ENCODE measurements at places on chromosomes 4 and X.
A peak's percentile ranks its signal among the peaks of the same experiment; 100 is the strongest.

DNA sequence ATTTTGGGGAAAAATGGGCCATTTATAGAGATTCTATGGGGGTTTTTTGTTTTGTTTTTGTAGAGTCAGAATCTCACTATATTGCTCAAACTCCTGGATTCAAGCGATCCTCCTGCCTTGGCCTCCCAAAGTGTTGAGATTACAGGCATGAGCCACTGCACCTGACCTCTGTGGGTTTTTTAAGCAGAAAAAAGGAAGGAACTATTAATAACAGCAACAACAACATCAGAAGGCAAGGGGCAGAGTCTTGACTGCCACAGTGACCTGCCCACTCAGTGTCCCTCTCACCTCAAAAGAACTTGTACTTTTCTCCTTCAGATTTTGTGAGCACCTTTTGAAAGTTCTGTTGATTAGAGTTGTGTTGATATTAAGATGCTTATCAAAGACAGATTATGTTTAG is 48.1 kb downstream of the FNIP2 start:
- H3K4me1 ChIP-seq, result peaks cover 7% of the 10 kb centered on the region
- no peaks in the 10 kb centered on the region for H3K27me3 ChIP-seq
- no peak overlapping the region for H3K4me3 ChIP-seq

DNA sequence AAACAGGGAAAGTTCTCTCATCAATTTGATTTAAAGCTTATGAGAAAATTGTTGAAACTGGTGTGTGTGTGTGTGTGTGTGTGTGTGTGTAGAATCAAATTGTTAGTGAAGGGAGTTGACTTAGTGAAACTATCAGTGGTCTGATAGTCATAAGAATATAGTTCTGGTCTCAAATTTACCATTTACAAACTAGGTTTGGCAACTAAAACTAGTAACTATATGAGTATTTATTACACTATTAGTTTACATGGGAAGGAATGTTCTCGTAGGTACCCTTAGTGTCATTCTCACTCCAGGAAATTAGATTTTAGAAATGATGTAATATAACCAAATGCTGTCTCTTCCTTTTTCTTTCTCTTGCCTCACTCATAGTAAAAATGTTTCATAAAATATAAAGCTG is 11.9 kb downstream of the SULT1E1 start:
- H3K36me3 ChIP-seq, result no peaks in the 10 kb centered on the region
- H3K4me1 ChIP-seq, result no peaks in the 10 kb centered on the region
- H3K4me3 ChIP-seq, result no peak overlapping the region
- no peaks in the 10 kb centered on the region for H3K27me3 ChIP-seq

GRCh38 chr4:80540785-80541469 is 205.4 kb downstream of the CFAP299 start:
- DNase-seq, result no peak
- H3K36me3 ChIP-seq, result no peaks in the 10 kb centered on the region
- H3K27me3 ChIP-seq, result no peaks in the 10 kb centered on the region
- no peaks in the 10 kb centered on the region for H3K4me1 ChIP-seq
- H3K27ac ChIP-seq, result no peak overlapping the region
- no peak overlapping the region for H3K4me3 ChIP-seq

DNA sequence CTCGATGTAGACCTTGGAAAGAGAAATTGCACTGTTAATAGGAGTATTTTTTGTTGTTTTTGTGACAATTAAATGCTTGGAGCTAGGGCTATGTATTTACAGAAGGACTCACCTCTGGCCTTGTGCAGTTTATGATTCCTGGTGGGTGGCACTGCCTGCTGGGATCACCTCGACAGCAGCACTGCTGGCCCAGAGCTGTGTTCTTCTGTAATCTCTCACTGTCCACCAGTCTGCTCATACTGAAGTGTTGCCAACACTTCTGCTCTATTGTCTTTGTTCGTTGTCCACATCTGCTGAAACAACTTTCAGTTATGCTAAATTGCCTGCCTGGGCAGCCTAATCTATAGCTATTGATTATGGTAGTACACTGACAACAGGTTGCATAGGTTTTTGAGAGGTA is 194.4 kb upstream of the ANK2 start:
- DNase-seq, result no peak
- no peaks in the 10 kb centered on the region for H3K4me1 ChIP-seq
- H3K36me3 ChIP-seq, result no peaks in the 10 kb centered on the region
- H3K27ac ChIP-seq, result no peak overlapping the region
- H3K27me3 ChIP-seq, result no peaks in the 10 kb centered on the region

GRCh38 chrX:54157561-54157960 is 25.5 kb downstream of the FAM120C start:
- no peak for DNase-seq
- H3K36me3 ChIP-seq, result no peaks in the 10 kb centered on the region
- H3K27ac ChIP-seq, result no peak overlapping the region
- H3K27me3 ChIP-seq, result no peaks in the 10 kb centered on the region
- no peak overlapping the region for H3K4me3 ChIP-seq

- H3K4me3 ChIP-seq, result peak overlapping the region; percentile 11
- peak overlapping the region; percentile 76 for H3K27ac ChIP-seq
- H3K36me3 ChIP-seq, result no peaks in the 10 kb centered on the region
- no peak for DNase-seq
These were observed 21.2 kb downstream of the PCGF3 start for GRCh38 chr4:726838-727237.

DNA sequence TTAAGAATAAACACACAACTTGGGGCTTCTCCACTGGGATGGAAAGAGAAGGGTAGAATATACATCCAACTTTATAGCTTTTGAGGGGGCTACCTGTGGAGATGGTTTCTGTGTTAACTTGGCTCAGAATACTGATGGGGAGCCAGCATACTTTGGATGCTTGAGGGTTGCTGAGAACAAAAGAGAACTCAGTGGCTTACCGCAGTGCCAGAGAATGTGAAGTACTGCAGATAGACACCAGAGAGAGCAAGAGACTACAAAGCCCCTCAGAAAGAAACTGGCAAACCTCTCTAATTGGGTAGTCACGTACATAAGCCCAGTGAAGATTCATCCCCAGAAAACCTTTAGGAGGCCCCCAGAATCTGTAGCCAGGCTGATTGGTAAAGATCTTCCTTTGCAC is 214.4 kb downstream of the DCHS2 start:
- no peak for DNase-seq
- H3K36me3 ChIP-seq, result peaks cover 8% of the 10 kb centered on the region
- H3K4me1 ChIP-seq, result no peaks in the 10 kb centered on the region
- H3K27me3 ChIP-seq, result no peaks in the 10 kb centered on the region
- H3K4me3 ChIP-seq, result no peak overlapping the region
- H3K27ac ChIP-seq, result no peak overlapping the region

DNA sequence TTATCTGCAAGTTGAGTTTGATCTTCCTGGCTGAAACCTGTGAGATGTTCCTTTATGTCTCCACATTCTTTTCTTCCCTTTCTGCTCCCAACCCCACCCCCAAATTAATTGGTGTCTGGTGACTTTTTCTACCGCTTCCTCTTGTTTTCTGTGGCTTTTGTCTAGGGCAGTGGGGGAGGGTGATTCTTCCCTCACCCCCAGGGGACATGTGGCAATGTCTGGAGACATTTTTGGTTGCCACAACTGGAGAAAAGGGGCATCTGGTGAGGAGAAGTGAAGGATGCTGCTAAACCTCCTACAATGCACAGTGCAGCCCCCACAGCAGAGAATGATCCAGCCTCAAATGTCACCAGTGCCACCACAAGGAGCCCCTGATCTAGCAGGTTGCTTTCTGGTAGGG is 152.9 kb downstream of the NHS start:
- no peak overlapping the region for H3K27ac ChIP-seq
- H3K4me1 ChIP-seq, result no peaks in the 10 kb centered on the region
- no peak for DNase-seq
- H3K27me3 ChIP-seq, result peaks cover 22% of the 10 kb centered on the region
- no peak overlapping the region for H3K4me3 ChIP-seq
- no peaks in the 10 kb centered on the region for H3K36me3 ChIP-seq

- no peaks in the 10 kb centered on the region for H3K4me1 ChIP-seq
- no peak for DNase-seq
These were observed 1.2 kb upstream of the TMEM144 start for GRCh38 chr4:158208963-158209640.

GRCh38 chr4:126778348-126778747 is 854.4 kb upstream of the INTU start:
- H3K27ac ChIP-seq, result no peak overlapping the region
- H3K4me3 ChIP-seq, result no peak overlapping the region
- no peaks in the 10 kb centered on the region for H3K4me1 ChIP-seq
- H3K27me3 ChIP-seq, result no peaks in the 10 kb centered on the region
- no peak for DNase-seq

- H3K36me3 ChIP-seq, result no peaks in the 10 kb centered on the region
- DNase-seq, result no peak
- no peaks in the 10 kb centered on the region for H3K4me1 ChIP-seq
- no peaks in the 10 kb centered on the region for H3K27me3 ChIP-seq
- H3K27ac ChIP-seq, result no peak overlapping the region
- no peak overlapping the region for H3K4me3 ChIP-seq
These were observed 261.0 kb upstream of the NDST3 start for GRCh38 chr4:117773064-117773936.

DNA sequence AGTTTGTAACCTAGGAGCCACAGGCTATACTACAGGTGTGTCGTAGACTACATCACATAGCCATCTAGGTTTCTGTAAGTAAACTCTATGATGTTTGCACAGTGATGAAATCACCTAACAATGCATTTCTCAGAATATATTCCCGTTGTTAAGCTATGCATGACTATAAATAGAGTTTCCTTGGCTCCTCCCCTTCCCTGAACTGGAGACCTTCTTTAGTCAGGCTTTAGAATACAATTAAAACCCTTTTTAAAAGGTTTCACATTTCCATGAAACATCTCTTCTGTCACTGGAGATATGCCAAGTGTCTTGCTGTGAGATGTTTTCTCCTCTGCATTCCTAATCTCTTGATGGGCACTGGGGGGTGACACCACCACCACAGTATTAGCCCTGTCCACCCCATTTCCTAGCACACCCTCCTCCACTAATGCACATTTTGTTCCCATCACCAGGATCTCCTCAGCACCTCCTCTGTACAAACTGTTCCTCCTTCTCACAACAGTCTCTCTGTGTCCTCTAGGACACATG is 334.6 kb upstream of the CPEB2 start:
- peak overlapping the region; percentile 77 for H3K27ac ChIP-seq
- H3K4me3 ChIP-seq, result no peak overlapping the region
- no peaks in the 10 kb centered on the region for H3K27me3 ChIP-seq
- H3K4me1 ChIP-seq, result no peaks in the 10 kb centered on the region
- no peak for DNase-seq

DNA sequence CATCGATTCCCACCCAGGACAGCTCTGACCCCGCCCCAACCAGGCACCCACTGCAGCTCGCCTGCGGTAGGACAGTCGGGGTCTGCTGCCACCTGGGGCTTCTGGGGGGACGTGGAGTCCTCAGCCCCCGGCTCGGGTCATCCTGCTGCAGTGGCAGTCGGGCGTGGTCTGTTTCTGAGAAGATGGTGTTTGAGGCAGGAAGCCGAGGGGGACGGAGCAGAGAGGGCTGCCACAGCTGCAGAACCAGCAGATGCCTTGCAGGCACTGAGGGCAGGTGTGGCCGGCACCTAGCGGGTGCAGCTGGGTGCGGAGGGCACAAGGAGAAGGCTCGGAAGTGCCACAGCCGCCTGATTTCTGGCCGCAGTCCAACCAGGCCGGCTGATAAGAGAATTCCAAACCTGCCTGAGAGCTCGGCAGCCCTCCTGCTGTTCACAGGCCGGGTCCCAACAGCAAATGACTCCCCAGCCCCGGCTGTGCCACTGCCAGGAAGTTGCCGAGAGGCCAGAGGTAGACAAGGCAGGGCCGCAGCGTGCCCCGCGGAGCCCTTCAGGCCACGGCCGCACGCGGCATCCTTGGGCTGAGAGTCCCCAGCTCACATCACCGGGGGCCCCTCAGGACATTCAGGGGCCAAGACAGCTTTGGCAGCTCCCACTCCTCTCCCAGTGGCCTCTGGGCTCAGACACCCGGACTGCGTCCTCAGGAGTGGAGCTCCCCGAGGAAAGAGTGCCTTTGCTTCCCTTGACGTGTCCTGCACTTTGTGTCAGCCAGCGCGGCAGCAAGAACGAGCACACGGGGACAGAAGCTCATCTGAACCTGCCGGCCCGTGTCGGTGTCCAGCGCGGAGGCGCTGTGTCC is 9.4 kb upstream of the CPLX1 start:
- H3K27ac ChIP-seq, result no peak overlapping the region
- no peaks in the 10 kb centered on the region for H3K4me1 ChIP-seq
- peaks cover 7% of the 10 kb centered on the region for H3K27me3 ChIP-seq
- DNase-seq, result no peak
- no peak overlapping the region for H3K4me3 ChIP-seq
- peaks cover 3% of the 10 kb centered on the region for H3K36me3 ChIP-seq

GRCh38 chr4:162409048-162409447 is 245.2 kb upstream of the FSTL5 start:
- H3K4me3 ChIP-seq, result no peak overlapping the region
- DNase-seq, result no peak
- H3K36me3 ChIP-seq, result no peaks in the 10 kb centered on the region
- no peak overlapping the region for H3K27ac ChIP-seq
- no peaks in the 10 kb centered on the region for H3K27me3 ChIP-seq
- no peaks in the 10 kb centered on the region for H3K4me1 ChIP-seq

- H3K27me3 ChIP-seq, result no peaks in the 10 kb centered on the region
- DNase-seq, result no peak
- H3K27ac ChIP-seq, result peak overlapping the region; percentile 43
- no peaks in the 10 kb centered on the region for H3K4me1 ChIP-seq
These were observed 173.6 kb upstream of the LNX1 start for GRCh38 chr4:53764761-53765490.

- H3K4me3 ChIP-seq, result no peak overlapping the region
- DNase-seq, result no peak
- H3K27me3 ChIP-seq, result no peaks in the 10 kb centered on the region
- no peak overlapping the region for H3K27ac ChIP-seq
- H3K4me1 ChIP-seq, result no peaks in the 10 kb centered on the region
These were observed 10.4 kb downstream of the AFP start for GRCh38 chr4:73446336-73446938.

- H3K36me3 ChIP-seq, result no peaks in the 10 kb centered on the region
- peaks cover 6% of the 10 kb centered on the region for H3K27me3 ChIP-seq
- H3K4me1 ChIP-seq, result no peaks in the 10 kb centered on the region
These were observed 2.9 kb downstream of the ARAF start for GRCh38 chrX:47563801-47564315.

DNA sequence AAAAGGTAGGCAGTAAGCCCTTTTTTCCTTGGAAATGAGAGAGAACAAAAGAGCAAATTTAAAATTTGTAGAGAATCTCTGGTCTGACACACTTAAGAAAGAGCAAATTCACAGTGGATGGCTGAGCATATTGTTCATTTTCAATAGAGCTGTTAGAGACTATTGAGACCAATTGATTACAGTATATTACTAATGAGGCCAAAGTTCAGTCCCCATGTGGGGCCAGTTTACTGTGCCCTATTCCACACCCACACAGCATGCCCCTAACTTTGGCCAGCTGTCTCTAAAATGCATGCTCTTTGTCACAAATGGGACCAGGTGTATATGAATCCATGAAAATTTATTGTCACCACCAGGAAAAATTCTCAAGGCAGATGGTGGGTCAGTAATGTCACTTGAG is 470.5 kb downstream of the PCDH7 start:
- no peak for DNase-seq
- no peak overlapping the region for H3K27ac ChIP-seq
- no peaks in the 10 kb centered on the region for H3K27me3 ChIP-seq
- H3K4me3 ChIP-seq, result no peak overlapping the region
- no peaks in the 10 kb centered on the region for H3K36me3 ChIP-seq

- no peaks in the 10 kb centered on the region for H3K27me3 ChIP-seq
- H3K4me1 ChIP-seq, result peaks cover 8% of the 10 kb centered on the region
- no peaks in the 10 kb centered on the region for H3K36me3 ChIP-seq
- H3K4me3 ChIP-seq, result no peak overlapping the region
- no peak for DNase-seq
- H3K27ac ChIP-seq, result peak overlapping the region; percentile 67
These were observed 27.6 kb downstream of the FGFRL1 start for GRCh38 chr4:1038948-1039492.

Measured in breast epithelium (tissue), 4 donors.